ENCODE measurements at places on chromosomes 4 and X.

- no peak for DNase-seq
Measured at GRCh38 chr4:20255823-20256222, 4.1 kb downstream of the SLIT2 start.

- DNase-seq = no peak
Measured at GRCh38 chr4:120617171-120617570, 305.4 kb downstream of the PRDM5 start.

- no peak for DNase-seq
Measured at GRCh38 chrX:41758401-41758800, 34.4 kb downstream of the GPR82 start.

DNA sequence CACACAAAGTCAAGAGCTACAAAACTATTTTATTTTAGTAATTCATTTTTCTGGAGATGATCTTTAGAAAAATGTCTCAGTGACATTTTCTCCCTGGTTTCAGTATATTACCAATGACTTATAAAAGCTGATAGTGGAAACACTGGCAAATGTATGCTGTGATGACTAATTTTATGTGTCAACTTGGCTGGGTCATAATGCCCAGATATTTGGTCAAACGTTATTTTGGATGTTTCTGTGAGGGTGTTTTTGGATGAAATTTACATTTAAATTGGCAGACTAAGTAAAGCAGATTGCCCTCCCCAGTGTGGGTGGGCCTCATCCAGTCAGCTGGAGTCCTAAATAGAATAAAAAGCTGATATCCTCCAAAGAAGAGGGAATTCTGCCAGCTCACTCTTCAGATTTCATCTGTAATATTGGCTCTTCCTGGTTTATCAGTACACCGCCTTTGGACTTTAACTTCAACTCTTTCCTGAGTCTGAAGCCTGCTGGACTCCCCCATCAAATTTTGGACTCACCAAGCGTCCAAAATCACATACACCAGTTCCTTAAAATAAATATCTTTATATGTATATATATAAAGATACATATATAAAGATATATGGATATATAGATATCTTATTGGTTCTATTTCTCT lies 31.2 kb upstream of the RAB40A start:
- DNase-seq = no peak

DNA sequence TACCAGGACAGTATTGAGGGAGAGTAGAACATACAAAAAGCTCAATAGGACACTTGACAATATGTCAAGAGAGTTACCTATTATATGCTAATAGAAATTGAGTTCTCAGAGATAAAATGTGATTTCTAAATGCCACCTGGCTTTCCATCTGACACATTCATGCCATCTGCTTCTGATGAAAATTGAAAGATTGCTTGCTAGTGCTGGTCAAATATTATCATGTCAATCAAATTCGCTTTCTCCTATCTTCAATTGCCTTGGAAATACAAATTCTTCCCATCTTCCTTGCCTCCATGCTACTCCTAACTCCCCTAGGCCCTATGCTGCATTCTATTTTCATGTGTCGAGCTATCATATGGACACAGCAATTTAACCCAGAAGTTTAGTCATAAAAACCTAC lies 1076.9 kb downstream of the ARAP2 start:
- DNase-seq = no peak

- peak; percentile 82 for DNase-seq
Measured at GRCh38 chr4:3013839-3014350, 50.5 kb downstream of the GRK4 start.

DNA sequence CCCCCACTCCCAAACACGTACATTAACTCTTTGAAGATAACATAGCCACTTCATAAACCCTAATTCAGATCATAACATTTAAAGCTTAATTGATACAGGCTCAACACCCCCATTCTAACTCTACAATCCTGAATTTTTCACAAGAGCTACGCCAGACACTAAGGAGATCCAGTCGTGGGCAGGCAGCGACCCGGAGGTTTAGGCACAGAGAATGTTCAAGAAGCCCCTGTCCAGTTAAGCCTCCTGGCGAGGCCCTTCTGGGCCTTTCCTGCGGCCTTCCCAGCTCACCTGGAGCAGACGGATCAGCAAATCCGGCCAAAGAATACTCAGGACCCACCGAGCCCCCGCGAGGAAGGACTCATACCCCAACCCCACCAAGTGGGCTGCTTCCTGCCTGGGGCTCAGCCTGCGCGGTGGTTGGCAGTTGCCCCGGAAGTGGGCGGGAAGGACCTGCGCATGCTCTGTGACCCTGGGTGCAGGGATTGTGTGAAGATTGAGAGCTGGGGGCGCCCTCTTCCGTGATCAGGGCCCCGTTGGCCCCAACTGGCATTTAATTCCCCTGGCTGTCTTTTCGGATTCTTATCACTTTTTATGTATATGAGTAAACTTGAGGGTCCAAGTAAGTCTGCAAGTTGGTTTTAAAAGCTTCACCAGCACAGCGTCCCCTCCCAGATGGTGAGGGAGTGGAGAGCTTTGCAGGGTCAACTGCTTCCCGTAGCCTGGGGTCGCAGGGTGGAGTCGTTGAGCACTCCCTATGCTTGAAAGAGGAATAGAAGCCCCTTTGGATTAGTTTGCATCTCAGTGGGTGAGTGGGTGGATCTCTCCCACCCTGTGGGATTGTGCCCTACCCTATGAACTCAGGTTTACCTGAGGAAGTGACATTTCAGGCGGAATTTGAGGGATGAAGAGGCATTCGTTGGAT lies at the start of gene TRIM61:
TRIM61 (minus strand) TSS at position 415 of the 922 bp plus-strand sequence. CDS start 7,655 bp downstream, outside the sequence.
- DNase-seq = peak; percentile 77
